ENCODE measurements at places on chromosomes 7 and 10.

DNA sequence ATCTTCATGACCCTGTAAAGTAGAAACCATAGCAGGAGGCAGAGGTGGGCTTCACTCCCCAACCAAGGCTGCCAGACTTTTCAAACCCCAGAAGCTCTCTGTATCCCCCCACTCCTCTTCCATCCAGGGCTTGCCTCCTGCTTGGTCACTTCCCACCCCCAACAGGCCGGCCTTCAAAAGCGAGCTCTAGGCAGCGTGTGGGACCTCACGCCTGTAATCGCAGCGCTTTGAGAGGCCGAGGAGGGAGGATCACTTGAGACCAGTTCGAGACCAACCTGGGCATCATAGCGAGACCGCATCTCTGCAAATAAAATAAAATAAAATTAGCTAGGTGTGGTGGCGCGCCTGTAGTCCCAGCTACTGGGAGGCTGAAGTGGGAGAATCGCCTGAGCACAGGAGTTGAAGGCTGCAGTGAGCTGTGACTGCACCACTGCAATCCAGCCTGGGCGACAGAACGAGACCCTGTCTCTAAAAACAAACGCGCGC lies 743 bp upstream of the POR start:
- DNase-seq = no peak

DNA sequence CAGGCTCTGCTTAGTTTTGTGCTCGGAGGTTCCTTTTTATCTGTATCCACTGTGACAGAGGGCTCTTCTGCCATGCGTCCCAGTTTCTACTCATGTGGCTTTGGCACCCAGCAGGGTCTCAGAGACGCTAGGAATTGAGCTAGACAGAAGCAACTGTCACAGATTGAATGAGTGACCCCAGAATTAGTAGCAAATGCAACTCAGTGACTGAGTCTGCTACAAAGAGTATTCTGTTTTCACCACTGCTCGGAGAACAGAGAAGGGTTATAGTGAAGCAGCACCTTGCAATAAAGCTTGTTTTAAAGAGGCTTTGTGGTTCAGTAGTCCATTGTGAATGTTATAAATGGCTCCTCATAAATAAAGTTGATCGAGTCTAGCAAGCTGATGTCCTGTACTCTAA lies 113.2 kb downstream of the DNAH11 start:
- DNase-seq = no peak

DNA sequence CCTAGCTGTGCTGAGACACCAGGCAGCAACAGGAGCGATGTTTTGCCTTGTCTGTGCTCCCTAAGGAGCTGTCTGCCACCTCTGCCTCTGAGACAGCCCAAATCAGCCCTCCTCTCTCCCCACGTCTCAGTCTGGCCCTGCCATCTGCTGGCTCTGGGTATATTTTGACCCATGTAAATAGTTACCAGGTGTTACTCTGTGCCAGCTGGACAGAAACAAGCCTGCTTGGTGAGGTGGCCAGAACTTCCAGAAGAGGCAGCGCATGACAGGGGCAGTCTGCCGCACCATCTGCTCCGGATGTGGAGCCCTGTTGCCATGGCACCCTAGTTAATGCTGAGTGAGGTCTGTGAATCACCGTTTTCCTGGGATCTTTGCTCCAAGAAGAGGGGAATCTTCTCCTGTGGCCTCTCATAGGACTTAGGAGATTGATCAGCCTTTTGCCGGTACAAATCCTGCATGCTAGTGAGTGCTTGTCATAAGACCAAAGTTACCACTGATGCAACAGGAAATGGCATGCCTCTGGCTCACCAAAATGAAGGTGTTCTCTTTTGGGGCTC lies 31.8 kb downstream of the GSTO2 start:
- no peak for DNase-seq

- no peak for DNase-seq
Observed at GRCh38 chr7:76173566-76174205, 28.0 kb upstream of the SRRM3 start.

- DNase-seq = no peak
Observed at GRCh38 chr7:123004931-123005330, 9.4 kb upstream of the TAS2R16 start.

DNA sequence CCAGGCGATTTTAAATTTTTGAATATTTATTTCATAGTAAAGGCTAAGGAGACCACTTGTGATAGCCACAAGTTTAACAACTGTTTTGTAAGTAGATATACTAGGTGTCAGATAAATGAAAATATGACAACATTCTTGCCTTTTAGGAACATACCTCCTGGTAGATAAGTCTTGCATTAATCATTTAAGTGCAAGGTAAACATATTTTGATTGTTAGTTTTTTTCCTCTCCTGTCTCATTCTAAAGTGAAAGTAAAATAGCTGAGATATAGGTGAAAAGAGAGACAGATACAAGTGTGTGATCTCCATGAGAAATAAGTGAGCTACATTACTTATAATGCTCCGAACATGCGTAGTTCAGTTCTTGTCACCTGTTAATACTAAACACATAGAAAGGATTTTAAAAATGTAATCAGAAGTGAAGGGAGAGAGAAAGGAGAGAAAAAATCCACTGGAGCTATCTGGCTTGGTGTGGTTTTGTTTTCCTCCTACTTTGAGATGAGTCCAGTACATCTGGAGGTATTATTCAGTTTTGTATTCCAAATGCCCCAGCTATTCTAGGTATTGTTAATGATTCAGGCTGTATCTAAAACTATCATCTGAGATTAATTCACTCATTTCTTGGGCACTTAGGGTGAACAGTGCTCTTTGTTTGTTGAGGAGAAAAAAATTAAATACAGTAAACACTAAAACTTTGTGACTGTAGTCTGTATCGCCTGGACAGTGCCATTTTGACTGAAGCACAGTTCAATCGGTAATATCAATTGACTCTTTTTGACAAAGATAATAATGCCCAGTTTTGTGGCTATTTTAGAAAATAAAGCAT lies 21.2 kb downstream of the GLCCI1 start:
- no peak for DNase-seq

DNA sequence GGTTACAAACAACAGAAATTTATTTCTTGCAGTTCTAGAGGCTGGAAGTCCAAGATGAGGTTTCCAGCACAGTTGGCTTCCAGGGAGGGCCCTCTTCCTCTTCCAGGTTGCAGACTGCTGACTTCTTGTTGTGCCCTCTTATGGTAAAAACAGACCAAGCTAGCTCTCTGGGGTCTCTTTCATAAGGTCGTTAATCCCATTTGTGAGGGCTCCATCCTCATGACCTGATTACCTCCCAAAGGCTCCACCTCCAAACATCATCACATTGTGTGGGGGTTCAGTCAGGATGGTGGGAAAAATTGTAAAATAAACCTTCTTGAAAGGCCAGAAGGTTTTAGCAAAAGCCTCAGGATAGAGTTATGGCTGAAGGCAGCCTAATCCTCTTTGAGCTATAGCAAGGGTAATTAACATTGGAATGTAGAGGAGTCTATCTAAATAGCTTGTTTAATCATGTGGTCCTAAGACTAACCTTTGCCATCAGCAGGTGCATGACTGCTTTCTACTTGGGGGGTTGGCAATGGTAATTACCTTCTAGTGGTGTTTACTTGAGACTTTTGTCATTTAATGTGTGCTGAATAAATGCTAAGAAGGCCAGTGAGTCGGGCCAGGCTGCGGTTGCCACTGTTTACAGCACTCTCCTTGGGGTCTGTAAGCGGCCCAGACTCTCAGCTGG lies 80.8 kb downstream of the PPP1R17 start:
- no peak for DNase-seq

DNA sequence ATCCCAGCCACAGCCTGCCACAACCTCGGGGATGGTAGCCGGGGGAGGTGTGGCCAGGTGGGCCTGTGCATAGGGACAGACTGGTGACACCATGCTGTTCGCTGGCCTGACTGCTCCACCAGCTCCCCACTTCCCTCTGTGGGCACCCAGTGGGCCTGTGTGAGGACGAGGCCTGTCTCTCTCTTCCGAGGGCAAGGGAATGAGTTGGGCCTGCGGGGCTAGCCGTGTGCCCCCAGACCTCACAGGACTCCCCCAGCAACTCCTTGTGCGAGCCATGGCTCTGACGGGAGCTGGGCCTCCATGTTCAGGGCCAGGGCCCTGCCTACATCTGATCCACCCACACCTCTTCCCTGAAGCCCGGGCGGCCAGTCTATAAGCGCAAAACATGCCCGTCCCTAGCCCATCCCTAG lies 40.5 kb downstream of the PWWP2B start:
- DNase-seq = no peak

DNA sequence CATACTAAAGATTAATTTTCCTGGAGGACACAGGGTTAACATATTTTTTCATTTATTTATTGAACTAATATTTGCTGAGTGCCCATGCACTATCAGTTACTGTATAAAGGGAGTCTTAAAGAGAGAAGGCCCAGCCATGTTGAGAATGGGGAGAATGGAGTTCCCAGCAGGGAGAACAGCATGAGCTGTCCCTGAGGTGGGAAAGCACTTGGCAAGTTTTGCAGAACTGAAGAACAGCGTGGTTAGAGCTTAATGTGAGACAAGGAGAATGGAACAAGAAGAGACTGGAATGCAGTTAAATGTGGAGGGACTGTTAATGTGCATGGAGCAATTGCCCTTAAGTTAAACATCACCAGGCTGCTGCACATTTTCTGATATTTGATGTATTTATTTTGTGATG lies 435.4 kb downstream of the SUGCT start:
- no peak for DNase-seq

GRCh38 chr7:55641273-55641691 lies 69.0 kb upstream of the VOPP1 start:
- no peak for DNase-seq

DNA sequence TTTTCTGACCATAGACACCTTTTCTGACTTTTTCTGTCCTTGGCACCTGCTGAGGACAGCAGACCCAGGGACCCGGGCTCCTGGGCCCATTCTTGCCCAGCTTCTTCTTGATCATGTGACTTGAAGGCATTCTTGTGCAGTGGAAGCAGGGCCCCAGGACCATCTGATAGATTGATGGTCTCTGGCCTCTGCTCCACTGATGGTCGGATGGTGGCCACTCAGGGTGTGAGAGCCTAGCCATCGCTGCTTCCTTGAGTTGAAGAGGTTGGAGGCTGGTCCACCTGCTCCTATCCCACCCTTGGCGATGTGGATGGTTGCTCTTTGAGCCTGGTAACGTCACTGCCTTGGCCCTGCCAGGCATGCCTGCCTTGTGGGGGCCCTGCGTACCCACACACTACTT lies 37.8 kb upstream of the ZNF716 start:
- DNase-seq = no peak

DNA sequence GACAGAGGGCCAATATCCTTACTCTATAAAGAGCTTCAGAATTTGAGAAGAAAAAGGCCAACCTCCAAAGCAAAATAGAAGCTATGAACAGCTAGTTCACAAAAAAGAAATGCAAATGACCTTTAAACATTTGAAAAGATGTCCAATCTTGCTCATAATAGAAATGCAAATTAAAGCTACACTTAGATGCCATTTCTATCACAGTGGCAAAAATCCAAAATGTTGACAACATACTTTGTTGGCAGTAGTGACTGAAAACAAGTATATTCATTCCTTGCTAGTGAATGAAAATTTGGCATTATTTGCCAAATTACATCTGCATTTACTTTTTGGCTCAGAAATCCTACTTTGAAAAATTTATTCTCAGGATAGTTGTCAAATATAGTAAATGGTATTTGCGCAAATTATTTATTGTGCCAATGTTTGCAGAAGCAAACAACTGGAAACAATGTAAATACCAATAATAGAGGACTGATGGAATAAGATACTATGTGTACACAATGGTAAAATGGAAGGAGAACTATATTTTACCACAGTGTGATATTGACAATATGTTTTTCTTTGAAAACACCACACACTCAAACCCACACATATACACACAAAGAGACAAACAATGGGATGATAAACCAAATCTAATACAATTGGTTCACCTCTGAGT lies 9.4 kb downstream of the TMEM106B start:
- no peak for DNase-seq

DNA sequence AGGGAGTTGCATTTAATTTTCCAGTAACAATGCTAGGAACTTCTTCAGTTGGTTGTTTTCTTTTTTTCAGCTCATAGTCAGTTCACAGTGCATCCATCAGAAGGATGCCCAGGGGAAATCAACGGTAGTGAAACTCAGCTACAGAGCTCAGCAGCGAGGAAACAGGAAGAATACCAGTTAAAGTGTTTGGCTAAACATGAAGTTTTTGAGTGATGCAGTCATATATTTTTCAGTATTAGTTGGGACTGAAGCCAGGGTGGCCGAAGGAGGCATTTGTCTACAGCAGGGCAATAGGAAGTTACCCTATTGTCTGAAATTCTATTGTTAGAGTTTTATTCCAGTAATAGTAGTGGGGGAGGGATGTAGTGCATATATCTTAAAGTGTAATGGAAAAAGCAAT lies 45.3 kb upstream of the MALRD1 start:
- DNase-seq = no peak

GRCh38 chr10:84342584-84342983 lies 14.2 kb downstream of the CCSER2 start:
- no peak for DNase-seq

GRCh38 chr7:21542891-21543527 lies at the start of gene DNAH11:
DNAH11 (plus strand) TSS chr7:21543039; CDS start chr7:21543246, 207 bp downstream.
- no peak for DNase-seq

- no peak for DNase-seq
Observed at GRCh38 chr7:2106924-2107323, 125.8 kb downstream of the MAD1L1 start.

All from stimulated activated CD8-positive, alpha-beta memory T cell treated with anti-CD3 and anti-CD28 coated beads, Interleukin-4, amount 100 ng/mL, for 4 hours (primary cell).